ENCODE measurements at places on chromosomes 2 and 18.
A peak's percentile ranks its signal among the peaks of the same experiment; 100 is the strongest.

DNA sequence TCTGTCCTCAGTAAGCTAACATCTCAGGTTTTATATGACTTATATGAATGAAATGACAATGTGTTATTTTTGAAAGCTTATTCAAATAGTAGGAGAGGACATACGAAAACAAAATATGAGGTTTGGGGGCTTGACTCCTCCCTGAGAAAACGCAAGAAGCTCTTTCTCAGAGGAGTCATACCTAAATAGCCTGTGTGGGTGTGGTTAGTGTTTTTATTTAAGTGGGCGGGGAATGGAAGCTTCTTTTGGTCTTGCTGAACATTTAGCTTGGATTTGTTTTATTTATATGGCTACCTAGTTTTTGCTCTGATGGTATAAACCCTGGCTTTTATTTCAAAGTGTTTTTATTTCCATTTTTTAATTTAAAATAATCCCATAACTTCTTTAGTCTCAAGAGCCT is 72.1 kb upstream of the DSG1 start:
- DNase-seq = no peak

- DNase-seq = no peak
These were observed 13.6 kb upstream of the PELI1 start for GRCh38 chr2:64157792-64158191.

GRCh38 chr2:201137505-201138400 is 21.8 kb downstream of the CFLAR start:
- DNase-seq = no peak

DNA sequence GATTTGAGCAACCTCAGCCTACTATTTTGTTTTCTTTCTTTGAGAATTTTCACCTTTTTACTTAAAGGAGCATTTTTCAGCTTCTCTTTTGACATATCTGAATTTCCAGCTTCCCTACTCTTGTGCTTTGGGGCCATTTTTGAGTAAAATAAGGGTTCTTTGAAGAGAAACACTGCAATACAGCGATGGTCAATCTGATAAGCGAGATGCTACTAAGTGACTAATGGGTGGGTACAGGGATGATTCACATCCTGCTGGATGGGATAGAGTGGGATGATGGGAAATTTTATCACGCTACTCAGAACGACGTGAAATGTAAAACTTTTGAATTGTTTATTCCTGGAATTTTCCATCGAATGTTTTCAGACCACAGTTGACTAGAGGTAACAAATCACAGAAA is 211.5 kb downstream of the TMEM247 start:
- no peak for DNase-seq

DNA sequence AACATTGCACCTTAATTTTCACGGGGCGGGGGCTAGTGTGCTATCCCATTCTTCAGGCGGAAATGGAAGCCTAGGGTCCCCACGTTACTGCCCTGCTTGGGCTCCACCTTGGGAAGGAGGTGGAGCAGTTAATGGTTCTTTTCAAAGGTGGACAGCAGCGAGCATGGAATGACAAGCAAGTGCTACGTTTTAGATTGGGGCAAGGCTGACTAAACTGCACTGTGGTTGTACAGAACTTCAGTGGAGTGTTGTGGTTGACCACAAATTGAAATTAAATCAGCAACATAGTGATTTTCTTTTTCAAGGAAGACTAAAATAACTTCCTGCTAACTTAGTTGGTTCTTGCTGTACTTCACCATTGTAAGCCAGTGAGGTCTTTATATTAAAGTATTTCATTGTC is 47.0 kb downstream of the CHRNA1 start:
- DNase-seq = no peak

DNA sequence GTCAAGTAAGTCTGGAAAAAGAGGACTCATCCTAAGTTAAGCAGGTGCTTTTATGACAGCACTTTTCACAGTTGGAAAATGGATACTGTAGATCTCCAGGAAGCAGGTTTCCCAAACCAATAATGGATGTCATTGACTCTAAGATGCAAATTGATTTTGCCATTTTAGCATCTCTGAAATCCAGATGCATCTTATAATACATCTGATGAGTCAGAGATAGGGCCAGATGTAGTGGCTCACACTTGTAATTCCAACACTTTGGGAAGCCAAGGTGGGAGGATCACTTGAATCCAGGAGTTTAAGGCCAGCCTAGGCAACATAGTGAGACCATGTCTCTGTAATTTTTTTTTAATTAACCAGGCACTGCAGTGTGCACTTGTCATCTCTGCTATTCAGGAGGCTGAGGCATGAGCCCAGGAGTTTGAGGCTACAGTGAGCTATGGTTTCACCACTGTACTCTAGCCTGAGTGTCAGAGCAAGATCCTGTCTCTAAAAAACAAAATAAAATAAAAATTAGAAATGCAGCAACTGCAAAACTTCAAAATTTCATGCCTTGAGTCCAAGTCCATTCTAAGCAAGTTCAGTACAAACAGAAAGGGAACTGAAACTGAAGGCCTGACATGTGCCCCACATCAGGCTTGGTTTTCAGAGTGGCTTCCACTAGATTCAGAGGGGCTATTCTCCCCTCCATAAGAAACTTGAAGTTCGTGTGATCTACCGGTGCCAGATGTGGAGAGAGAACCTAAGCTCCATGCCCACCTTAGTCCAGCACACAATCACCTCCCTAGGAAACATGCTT is 267.8 kb upstream of the NCKAP5 start:
- DNase-seq = no peak

GRCh38 chr2:38152035-38152434 is 76.1 kb upstream of the CYP1B1 start:
- DNase-seq = no peak

DNA sequence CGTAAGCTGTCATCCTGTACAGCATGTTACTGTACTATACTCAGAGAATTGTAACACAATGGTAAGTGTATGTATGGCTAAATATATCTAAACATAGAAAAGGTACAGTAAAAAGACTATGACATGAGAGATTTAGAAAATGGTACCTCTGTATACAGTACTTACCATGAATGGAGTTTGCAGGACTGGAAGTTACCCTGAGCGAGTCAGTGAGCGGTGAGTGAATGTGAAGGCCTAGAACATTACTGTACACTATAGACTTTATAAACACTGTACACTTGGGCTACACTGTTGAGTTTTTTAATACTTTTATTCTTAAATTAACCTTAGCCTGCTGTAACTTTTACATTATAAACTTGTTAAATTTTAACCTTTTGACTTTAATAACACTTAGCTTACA is 1.5 kb downstream of the DDX18 start:
- no peak for DNase-seq

DNA sequence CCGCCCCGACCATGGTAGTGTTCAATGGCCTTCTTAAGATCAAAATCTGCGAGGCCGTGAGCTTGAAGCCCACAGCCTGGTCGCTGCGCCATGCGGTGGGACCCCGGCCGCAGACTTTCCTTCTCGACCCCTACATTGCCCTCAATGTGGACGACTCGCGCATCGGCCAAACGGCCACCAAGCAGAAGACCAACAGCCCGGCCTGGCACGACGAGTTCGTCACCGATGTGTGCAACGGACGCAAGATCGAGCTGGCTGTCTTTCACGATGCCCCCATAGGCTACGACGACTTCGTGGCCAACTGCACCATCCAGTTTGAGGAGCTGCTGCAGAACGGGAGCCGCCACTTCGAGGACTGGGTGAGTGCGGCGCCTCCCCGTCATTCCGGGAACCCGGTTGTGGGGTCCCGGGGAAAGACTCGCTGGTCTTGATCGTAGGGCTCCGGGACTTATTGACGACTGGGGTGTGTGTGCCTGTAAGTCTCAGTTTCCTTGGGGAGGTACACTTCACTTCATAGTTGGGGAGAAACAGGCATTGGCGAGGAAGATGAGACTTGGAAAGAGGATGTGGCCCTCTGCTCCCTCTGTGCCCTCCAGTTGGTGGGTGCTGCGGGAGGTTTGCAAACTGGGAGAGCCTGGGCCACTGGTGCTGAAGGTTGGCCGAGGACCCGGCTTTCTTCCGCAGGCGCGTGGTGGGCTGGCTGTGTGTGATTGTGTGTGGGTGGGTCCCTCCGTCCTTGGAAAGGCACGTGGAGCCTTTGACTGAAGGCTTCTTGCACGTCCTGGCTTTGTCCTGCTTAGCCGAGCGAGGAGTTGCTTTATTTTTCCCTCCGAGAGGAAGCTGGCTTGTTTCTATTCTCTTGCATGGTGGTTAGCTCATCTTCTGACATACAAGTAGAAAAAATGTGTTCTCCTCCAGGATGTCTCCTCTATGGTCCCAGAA is 886 bp downstream of the PRKCE start:
- peak; percentile 83 for DNase-seq

- DNase-seq = no peak
These were observed 52.2 kb downstream of the FAM178B start for GRCh38 chr2:96934182-96934495.

DNA sequence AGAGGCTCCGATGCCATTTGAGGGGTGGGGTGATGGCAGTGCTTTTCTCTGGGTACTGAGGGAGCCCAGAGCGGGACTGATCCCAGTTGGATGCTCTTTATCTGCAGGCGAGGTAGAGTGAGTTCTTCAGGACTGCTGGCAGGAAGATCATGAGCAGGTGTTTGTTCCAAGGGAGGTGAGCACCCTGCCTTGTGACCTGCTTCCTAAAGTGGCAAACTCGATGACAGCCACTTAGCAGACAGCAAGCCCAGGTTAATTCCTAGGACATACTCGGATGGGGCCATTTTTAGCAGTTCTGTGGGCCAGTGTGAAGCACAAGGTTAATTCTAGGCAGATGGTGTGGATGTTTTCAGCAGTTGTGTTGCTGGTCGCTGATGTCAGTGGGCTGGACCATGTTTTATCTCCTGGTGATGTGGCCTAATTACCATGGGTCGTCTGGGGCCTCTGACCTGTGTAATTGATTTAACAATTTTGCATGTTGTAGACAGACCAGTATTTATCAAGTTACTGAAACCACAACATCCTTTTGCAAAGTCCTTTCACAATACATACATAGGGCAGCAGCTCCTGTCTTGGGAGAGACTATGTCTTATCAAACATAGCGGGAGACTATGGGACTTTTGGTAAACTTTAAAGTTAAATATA is 4.9 kb downstream of the FKBP1B start:
- no peak for DNase-seq

- DNase-seq = no peak
These were observed 90.1 kb downstream of the LBH start for GRCh38 chr2:30321466-30321865.

- DNase-seq = peak; percentile 70
These were observed 294.9 kb downstream of the SOX11 start for GRCh38 chr2:5986801-5987787.

DNA sequence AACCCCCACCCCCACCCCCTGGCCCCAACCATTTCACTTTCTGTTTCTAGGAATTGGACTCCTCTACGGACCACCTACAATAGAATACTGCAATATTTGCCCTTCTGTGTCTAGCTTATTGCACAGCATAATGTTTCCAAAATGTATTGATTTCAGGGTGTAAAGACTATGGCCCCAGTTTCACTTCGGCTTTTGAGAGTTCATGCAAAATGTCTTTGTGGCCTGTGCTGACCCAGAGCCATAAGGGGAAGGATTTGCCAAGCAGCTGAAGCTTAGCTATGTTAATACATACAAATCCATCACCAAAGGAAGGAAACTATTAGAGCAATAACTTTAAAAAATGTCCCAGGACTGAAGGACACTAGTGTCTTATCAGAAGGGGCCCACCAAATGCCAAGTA is 11.2 kb upstream of the ATP9B start:
- no peak for DNase-seq

DNA sequence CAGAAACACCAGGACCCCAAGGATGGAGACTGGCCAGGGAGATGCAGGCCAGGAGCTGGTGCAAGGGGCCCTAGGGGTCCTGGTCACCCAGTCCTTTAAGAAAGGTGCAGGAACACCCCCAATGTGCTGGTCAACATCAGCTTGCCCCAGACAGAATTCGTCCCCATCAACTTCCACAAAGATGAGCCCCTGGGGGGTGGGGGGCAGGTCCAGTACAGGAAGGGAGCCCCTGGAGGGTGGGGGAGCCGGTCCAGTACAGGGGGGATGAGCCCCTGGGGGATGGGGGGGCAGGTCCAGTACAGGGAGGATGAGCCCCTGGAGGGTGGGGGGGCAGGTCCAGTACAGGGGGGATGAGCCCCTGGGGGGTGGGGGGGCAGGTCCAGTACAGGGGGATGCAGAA is 160.7 kb upstream of the SALL3 start:
- DNase-seq = no peak

DNA sequence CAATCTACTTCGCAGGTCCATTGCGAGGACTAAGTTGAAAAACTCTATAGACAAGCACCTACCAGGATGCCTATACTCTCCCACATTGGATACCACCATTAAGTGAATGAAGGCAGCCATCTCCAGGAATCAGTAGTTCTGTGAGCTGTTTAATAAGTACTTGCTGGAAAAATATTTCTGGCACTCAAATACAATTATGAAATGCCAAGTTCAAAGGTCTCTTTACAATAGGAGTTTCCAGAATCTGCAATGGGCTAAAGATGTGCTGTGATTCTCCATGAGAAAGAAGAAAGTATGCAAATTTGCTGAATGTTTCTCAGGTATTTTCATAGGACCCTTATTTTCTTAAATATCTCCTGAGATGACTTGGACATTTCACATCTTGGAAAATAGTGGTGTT is 103.0 kb downstream of the AP1S3 start:
- no peak for DNase-seq

DNA sequence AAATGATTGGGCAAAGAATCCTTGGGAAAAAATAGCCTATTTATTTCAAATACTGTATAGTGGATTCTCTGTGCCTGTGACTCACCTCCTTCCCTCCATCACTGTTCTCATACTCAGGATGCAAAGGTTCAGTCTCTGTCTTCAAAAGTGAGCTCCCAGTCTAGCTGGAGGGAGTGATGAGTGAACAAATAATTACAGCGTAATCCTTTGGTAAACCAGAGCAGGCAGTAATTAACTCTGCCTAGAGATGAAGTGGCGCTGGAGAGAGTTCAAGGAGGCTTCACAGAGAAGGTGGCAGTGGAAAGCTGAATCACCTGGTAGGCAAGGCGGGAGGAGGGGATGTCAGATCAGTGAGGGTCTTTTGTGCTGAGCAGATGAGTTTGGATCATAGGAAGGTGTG is 6.5 kb downstream of the DGUOK start:
- DNase-seq = no peak

DNA sequence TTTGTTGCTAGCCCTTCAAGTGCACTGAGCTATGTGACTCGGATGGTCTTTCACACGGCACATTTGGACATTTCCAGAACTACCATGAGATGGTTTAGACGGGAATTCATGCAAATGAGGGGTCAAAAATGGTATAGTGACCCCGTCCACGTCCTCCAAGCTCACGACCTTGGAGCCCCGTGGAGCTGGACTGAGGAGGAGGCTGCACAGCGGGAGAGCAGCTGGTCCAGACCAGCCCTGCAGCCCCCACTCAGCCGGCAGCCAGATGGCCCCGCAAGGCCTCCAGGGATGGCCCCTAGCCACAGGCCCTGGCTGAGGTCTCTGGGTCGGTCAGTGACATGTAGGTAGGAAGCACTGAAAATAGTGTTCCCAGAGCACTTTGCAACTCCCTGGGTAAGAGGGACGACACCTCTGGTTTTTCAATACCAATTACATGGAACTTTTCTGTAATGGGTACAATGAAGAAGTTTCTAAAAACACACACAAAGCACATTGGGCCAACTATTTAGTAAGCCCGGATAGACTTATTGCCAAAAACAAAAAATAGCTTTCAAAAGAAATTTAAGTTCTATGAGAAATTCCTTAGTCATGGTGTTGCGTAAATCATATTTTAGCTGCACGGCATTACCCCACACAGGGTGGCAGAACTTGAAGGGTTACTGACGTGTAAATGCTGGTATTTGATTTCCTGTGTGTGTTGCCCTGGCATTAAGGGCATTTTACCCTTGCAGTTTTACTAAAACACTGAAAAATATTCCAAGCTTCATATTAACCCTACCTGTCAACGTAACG is 88.8 kb downstream of the EPAS1 start:
- no peak for DNase-seq
